ENCODE measurements at places on chromosomes 13 and 19.

- peak; percentile 62 for DNase-seq
Measured at GRCh38 chr19:13506471-13506820, at the start of gene CACNA1A. CACNA1A (minus strand) TSS chr19:13506479; CDS start chr19:13506224, 255 bp downstream.

- peak; percentile 80 for DNase-seq
Measured at GRCh38 chr19:32691952-32692726, 518 bp downstream of the NUDT19 start.

DNA sequence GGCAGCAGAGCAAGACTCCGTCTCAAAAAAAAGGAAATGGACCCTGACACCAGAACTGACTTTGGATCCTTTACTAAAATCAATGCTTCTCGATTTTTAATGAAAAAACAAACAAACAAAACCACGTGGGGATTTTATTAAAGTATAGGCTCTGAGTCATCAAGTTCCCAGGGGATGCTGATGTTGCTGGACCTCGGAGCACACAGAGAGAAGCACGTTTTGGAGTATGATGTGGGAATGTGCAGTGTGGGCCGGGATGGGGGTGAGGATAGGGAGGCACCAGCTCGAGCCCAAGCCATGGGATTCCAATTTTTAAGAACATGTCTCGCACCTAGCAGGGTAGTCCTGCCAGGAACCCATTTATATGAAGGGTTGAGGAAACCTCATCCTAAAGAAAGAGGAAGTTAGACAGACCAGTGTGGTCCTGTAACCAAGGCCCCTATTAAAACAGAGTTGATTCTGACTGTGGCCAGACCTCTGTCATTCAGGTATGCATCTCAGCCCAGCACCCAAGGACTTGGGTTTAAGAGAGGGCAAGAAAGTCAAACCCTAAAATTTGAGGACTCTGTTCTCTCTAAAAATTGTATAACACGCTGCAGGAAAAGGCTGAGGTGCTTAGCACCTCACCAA, 6.4 kb downstream of the FLT1 start:
- no peak for DNase-seq

DNA sequence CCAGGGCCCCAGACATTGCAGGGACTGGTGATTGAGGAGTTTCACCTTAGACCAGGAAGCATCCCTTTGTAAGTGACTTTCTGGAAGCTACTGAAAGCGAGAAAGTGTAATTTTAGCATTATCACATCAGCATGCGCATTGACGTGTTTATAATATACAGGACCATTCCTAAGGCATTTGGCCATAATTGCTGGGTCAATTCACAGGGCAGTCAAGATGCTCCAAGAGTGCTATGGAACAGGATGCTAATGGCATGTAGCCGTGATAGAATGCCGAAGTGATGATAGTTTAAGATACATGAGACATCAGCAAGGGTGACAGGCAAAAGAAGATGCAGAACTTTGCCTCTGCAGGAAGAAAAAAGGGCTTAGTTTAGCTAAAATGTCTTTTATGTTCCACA, 347.6 kb upstream of the NBEA start:
- DNase-seq = no peak

- DNase-seq = no peak
Measured at GRCh38 chr19:5782945-5783919, 1.3 kb downstream of the PRR22 start.

GRCh38 chr19:39923862-39924261, 10.6 kb downstream of the FCGBP start:
- DNase-seq = no peak

- peak; percentile 9 for DNase-seq
Measured at GRCh38 chr19:13463296-13463695, 43.0 kb downstream of the CACNA1A start.

- DNase-seq = no peak
Measured at GRCh38 chr19:45710356-45711130, 18.1 kb downstream of the QPCTL start.

DNA sequence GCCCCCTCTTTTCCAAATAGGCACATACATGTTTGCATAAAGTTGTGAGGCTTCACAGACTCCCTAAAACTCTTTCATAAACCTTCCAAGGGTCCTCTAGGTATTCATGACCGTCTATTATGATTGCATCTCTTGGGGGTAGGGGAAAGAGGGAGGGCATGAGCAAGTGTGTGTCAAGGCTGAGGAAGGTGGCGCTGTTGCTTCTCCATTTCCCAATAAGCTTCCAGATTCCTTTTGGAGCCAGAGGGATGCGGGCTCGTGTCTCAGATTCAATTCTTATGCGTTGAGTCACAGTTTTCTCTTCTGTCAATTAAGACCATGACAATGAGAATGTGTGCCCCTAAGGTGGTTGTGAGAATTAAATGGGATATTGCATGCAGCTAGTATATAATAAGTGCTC, 51.0 kb upstream of the CYP2A7 start:
- DNase-seq = no peak
